Activated T-helper 1 cell treated with Interleukin-2 at 50 U/mL for 16 hours (primary cell): ENCODE measurements at places on chromosomes 5 and 9.

DNA sequence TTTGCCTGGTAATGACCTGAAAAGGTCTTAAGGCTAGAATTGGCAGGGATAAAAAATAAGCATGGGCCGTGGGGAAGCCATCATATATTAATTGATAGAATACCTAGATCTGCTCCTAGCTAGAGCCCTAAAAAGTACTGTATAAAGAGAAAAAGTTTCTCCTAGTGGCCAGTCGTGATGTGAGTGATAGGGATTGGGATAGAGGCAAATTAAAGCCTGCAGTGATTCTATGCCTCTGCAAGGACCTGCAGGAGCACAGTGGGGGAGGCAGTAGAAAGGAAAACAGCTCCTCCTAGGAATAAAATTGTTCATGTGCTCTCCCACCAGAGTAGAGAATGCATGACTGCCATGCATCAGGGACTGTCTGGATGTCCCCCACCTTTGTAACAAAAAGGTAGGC is 56.2 kb upstream of the FTMT start:
- DNase-seq: no peak

DNA sequence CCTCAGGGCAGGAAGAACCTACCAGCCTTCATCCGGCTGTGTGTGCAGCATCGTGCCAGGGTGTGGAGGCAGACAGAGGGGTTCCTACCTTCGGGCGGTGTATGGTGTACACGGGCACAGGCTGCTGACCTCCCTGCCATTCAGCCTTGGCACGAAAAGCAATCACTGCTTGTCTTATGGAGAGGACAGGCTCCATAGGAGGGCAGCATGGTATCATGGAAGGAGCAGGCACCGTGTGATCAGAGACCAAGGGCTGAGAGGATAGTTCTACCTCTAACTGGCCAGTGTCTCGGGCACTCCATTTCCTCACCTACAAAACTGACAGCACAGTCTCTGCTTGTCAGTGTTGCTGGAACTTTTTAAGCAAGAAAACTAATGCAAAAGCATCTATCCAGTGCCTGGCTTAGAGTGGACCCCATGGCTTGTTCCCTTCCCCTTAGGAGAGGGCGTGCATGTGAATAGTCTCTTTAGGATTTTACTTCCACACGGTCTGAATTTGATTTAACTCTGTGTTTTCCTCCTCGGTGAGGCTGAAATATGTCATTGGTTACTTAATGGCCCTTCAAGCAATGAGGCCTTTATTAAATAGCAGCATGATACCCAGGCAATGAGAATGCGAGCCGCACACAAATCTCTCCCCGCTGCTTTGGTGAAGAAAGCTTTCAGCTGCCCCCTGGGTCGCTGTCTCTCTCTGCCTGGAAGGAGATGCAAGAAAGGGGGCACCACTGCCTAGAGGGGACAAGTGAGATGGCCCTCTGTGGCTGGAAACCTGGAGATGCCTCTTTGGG is 22.2 kb downstream of the TTLL11 start:
- DNase-seq: no peak

- no peak for DNase-seq
Measured at GRCh38 chr5:5954275-5954598, 424.1 kb downstream of the MED10 start.

- no peak for DNase-seq
Measured at GRCh38 chr5:67246546-67247268, 50.1 kb upstream of the CD180 start.

DNA sequence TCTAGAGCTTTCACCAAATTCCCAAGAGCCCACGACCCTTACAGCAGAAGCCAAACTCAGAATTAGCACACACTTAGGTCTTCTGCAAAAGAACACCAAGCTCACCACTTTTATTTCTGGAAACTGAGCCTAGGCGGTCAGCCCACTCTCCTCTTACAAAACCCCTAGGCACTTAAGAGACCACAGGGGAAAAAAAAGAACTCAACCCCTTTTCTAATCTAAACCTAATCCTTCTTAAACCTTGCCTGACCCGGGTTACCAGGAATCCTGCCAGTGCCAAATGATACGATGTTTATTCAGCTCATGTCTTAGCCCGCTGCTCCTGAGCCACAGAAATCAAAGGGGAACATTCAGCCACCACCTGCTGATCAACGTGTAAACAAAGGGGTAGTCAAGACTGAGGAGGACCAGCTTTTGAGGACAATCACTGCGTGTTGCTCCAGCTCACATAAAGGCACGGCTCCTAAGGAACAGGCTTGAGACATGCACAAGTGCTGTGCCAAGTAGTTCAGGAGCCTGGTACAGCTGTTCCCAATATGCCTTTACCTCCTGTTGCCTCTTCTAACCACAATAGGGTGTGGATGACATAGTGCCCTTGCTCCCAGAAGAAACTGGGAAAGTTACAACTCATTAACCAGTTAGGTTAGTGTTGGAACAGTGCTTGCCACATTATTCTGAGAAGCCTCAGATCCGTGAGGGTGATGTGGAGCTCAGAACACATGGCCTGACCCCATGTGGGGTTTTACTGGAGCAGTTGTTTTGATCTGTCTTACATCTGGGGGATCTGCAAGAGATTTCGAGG is 49.3 kb downstream of the ZFAND5 start:
- no peak for DNase-seq

GRCh38 chr5:14181299-14181968 is 38.3 kb downstream of the TRIO start:
- no peak for DNase-seq

DNA sequence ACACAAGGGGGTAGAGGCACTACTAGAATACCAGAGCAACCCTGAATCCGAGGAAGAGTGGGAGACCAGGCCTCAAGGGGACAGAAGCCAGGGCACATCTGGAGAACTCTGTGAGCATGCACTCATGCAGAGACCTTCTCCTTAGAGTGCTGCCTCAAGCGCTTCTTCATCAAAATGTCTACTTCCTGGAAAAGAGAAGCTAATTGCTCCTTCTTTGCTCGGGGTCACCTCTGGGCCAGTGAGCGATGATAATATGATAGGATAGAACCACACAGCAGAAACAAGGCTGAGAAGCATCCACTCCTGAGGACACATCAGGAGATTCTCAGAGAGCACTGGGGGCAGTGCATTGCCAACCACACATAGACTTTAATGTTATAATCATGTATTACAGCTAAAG is 23.7 kb upstream of the LMNB1 start:
- no peak for DNase-seq

DNA sequence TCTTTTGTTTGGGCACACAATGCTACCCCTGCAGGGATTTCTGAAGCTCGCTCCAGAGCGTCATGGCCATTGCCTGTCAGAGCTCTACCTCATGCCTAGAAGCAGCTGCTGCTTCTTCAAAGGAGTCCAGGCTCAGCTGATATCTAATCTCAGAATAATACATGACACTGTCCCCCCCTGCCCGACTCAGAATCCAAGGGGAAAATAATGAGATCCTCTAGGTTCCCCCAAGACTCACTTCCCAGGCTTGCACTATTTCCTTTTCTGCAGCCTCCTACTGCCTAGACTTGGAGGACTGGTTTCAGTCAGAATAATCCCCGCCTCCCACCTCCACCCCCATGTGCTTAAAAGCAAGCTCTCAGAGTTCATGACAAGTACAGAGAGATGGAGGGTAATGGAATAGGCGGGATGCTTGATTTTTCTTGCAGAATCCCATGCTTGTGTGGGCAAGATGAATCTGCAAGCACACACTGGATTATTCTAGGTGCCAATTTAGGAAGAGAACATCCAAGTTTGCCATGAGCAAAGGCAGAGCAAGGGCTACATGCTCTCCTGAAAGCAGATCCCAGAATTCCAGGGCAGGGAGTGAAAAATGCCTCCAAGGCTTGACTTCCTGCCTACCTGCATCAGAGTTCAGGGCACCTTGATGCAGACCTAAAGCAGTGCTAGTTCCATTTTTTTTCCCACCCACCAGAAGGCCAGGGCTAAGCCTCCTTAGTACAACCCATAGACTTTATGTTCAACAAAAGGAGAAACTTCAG is 97.4 kb upstream of the IFNK start:
- DNase-seq: no peak

- DNase-seq: no peak
Measured at GRCh38 chr9:129362287-129363000, 184.4 kb upstream of the IER5L start.

GRCh38 chr5:142306077-142306502 is 18.7 kb downstream of the SPRY4 start:
- no peak for DNase-seq

GRCh38 chr5:50300878-50301277 is 140.2 kb downstream of the EMB start:
- no peak for DNase-seq

GRCh38 chr9:107931071-107931715 is 441.6 kb upstream of the KLF4 start:
- no peak for DNase-seq

DNA sequence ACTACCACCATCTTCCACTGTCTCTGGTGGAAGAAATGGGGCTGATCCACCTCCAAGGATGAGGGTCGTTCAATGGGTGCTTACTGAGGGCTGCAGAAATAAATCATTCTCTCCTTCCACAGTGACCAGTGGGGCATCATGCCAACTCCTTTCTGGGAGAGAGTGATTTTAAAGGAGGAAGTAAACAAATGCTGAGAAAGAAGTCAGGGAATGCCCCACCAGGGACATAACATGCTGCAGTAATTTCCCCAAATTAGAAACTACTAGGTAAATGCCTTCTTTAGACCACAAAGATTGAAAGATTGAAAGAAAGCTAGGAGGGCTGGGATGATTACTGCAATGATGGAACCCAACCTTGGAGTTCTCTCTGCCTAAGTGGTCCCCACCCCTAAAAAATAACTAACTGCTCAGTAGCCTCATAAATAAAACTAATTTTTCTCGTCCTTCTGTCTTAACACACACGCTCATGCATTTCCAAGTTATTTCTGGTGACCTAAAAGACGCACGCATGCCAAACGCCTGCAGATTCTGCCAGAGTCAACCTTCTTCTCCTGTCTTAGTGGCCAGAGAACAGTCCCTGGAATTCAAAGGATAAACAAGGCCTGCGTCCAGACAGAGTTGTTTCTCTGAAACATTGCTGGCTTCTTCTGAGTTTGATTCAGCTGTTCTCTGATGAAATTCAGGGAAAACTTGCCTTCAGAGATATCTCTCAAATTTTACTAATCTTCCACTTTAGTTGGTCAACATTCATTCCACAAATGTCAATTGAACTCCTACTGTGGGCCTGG is 250.0 kb downstream of the NR3C1 start:
- no peak for DNase-seq

- no peak for DNase-seq
Measured at GRCh38 chr9:4292781-4293180, 7.1 kb downstream of the GLIS3 start.

- no peak for DNase-seq
Measured at GRCh38 chr9:94771096-94771495, 44.6 kb downstream of the AOPEP start.

DNA sequence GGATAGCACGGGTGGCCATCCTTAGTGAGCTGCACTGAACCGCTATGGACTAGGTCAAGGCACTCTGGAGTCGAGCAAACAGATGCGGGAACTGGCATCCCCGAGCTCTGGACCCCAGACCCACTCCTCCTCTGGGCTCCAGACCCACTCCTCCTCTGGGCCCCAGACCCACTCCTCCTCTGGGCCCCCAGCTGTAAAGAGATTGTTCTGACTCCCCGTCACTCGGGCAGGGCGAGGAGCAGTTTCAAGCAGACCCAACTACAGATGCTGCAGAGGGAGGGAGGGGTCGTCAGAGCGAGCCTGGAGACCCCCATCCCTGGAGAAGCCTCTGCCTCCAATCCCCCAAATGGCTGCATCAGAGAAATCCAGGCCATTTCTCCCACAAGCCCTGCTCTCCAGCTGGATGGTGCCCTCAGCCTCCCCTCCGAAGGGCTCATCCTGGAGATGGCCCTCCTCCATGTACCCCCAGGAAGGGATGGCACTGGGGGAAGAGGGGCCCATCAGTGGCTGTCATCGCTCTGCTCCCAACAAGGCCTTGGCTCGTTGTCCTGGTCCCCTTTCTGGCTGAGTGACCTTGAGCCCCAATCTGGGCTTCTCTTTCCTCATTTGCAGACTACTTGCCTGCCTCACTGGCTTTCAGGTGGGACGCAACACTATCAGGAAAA is 38.7 kb downstream of the DUSP1 start:
- no peak for DNase-seq

- no peak for DNase-seq
Measured at GRCh38 chr5:156947925-156948324, 15.1 kb downstream of the TIMD4 start.

DNA sequence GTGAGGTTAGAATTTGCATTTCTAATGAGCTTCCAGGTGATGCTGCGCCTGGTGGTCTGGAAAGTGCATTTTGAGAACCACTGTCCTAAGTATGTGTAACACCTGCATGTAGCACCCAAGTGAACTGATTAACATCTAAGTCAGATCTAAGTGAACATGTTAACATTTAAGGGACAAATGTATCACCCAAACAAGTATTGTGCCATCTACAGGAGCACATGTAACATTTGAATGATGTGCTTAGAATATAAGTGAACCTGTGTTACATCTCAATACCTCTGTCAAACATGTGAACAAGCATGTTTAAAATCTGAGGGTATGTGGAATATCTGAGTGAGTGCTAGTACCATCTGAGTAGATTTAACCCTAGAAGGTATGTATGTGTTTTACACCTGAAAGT is 68.7 kb downstream of the PLPPR1 start:
- no peak for DNase-seq
